ENCODE measurements at places on chromosomes 4 and X. TPM values are rescaled to one million over a fixed set of nuclear protein-coding genes. Genes with fewer than 3 reads are reported as not detected.

The TMEM47 gene
- total RNA-seq = 128 TPM

The ATP10D gene
- total RNA-seq = 40.8 TPM

The ZNF674 gene
- total RNA-seq = 6.9 TPM

The TMEM31 gene
- not detected for total RNA-seq

The DNAAF6 gene
- not detected for total RNA-seq

All from fibroblast of lung (primary cell).